T-helper 2 cell treated with Interferon-gamma antibody and Interleukin-4, amounts not matched to agents 100 ng/mL and 5 ng/mL, for 36 hours (primary cell): ENCODE measurements at places on chromosomes 12 and 14. TPM values are rescaled to one million over a fixed set of nuclear protein-coding genes. Genes with fewer than 3 reads are reported as not detected.

Gene DLGAP5
- 63.4 and 68.1 TPM in 2 replicates for total RNA-seq

Gene TCL1B
- not detected in 2 replicates for total RNA-seq

Gene SIX1
- total RNA-seq: 0.14 and 0.25 TPM in 2 replicates

Gene CYP46A1
- total RNA-seq: 0.07 and 0.09 TPM in 2 replicates

Gene AVPR1A
- not detected in 2 replicates for total RNA-seq

Gene CAMKK2
- total RNA-seq: 30.5 and 31.2 TPM in 2 replicates

Gene LAG3
- 11.8 and 12.2 TPM in 2 replicates for total RNA-seq
